Right lung (tissue), 10 donors: ENCODE measurements at places on chromosomes 16 and 17. TPM values are rescaled to one million over a fixed set of nuclear protein-coding genes. Genes with fewer than 3 reads are reported as not detected.

CFAP97D1 gene
- polyA plus RNA-seq = 0.05 TPM

- no peak for DNase-seq
Measured at GRCh38 chr17:10266296-10266876, 68.0 kb upstream of the GAS7 start.

ATXN1L gene
- polyA plus RNA-seq = 28.4 TPM

MAF gene
- 79.3 TPM for polyA plus RNA-seq

- no peak for DNase-seq
Measured at GRCh38 chr17:76382351-76382802, 2.0 kb upstream of the SPHK1 start.

GRCh38 chr16:14020141-14020540, 51.0 kb upstream of the MRTFB start:
- DNase-seq = no peak

GRCh38 chr16:13926464-13926863, 6.5 kb downstream of the ERCC4 start:
- no peak for DNase-seq

- no peak for DNase-seq
Measured at GRCh38 chr16:49050607-49051006, 231.0 kb downstream of the CBLN1 start.

DNA sequence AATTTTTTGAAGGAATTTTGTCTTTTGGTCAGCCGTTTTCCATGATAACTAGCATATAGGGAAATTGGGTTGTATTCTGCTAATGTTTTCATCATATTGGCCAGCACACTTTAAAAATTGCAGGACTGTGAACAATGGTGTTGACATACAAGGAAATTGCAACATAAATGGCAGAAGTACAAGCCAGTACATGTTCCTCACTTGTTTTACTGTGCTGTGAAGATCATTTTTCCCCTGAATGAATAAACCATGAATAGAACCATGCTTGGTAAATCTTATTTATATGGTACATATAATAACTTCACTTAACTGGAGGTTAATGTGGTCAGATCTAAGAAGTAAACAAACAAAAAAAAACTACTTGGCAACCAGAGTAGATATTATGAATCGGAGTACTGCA, 22.8 kb downstream of the OMG start:
- peak; percentile 46 for DNase-seq

CCDC200 gene
- polyA plus RNA-seq = 16.0 TPM

DNA sequence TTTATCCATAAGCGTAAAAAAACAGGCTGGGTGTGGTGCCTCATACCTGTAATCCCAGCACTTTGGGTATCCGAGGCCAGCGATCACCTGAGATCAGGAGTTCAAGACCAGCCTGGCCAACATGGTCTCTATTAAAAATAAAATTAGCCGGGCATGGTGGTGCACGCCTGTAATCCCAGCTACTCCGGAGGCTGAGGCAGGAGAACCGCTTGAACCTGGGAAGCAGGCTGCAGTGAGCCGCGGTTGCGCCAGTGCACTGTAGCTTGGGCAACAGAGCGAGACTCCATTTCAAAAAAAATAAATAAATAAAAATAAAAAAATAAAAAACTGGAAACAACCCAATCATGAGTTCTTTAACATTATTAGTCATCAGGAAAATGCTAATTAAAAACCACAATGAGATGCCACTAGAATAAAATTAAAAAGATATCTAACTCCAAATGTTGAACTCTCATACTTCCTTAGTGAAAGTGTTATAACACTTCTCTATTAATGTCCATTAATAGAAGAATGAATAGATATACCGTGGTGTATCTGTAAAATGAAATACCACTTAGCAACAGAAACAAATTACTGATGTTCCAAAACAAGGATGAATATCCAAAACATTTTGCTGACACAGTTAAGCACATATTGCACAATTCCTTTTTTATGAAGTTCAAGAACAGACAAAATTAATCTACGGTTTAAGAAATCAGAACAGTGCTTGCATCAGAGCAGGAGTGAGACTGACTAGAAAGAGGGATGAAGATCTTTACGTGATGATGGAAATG, 13.1 kb downstream of the MPHOSPH6 start:
- DNase-seq = peak; percentile 27

DNA sequence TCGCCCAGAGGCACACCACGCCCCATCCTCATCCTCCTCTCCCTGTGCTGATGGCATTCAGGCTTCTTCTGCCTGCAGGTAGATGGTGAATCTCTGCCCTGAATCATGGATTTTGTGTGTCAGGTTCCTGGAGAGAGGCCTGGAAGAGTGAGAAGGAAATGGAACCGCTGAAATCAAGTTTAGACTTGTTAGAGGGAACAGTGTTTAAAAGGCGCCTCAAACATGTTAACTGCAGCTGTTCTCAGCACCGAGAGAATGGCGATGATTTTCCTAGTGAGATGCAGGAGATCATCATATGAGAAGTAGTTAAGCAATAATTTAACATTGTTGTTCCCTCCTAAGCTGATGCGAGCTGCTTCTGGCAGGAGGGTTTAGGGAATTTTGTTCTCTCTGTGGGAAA, 744.4 kb upstream of the EEF2KMT start:
- no peak for DNase-seq

DNA sequence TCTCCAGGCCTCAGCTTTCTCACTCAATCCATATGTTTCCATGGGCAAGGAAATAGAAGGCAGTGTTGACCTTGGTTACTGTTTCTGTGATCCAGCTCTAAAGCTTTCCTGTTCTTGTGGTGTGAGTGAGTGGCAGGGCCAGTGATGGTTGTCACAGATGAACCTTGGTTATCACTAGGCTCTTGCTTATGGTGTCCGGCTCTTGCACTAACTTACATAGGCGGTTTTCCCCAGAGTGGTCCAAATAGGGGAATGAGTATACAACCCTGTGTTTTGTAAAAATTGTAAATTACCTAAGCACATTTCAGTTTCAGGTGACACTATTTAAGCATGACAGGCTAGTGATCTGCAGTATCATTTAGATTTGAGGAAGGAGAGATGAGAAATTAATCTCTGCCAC, 6.8 kb downstream of the MFSD11 start:
- no peak for DNase-seq

DNA sequence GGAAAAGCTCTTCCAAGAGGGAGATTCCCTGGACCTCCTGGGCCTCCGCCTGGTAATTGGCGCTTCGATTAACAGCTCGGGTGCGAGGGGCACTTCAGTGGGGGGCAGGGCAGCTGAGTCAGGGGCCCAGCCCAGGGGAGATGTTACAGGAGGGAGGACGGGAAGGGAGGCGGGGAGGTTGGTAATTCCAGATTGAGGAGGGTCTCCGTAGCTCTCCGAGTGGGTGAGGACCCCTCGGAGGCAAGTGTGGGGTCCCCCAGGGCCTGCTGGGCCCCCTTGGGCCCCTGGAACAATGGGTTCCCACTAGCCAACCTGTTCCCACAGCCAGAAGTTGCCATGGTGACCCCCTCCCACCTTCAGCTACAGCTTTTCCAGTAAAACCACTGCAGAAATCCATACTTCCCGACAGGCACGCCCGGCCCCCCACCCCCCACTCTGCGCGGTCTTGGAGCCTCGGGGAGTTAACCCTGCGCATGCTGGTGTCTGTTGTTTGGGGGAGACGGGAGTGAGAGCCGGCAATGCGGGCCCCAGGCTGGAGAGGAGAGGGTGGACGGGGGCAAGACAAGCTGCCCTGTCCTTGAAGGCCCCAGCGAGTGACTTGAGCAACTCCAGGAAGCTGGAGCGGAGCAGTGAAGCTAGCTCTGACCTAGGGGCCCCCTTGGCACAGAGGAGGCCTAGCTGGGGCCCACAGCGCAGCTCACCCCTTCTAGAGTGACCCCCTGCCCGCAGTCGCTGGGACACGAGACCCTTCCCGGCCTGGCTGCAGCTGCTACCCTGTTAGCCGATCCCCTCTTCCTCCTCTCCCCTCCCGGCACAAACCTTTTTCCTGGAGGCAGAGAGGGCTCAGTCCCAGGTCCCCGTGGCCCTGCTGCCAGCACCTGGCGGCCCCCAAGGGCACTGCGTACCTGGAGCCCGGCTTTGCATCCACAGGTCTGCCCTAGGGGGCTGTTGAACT, 37.8 kb downstream of the TMEM235 start:
- no peak for DNase-seq

DNA sequence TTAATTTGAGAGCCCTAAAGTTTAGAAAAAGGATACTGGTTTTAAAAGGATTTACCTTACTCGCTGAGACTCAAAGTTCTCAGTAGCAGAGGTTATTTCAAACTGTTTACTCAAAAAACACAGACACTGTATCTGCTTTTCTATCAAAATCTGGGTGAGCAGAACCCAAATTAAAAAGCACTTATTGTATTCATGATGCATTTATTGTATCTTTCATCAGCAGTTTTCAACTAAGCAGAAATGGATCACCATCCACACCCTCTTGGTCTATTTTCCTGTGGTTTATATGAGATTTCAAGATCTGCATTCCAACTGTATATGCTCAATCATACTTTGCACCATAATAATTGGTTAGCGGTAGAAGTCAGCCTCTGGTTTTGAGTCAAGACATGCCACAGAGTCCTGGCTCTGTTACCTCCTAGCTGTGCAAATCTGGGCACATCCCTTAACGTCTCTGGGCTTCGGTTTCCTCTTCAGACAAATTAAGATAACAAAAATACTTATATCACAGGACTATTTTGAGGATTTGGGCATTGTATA, 109.5 kb downstream of the ASIC2 start:
- DNase-seq = no peak

DNA sequence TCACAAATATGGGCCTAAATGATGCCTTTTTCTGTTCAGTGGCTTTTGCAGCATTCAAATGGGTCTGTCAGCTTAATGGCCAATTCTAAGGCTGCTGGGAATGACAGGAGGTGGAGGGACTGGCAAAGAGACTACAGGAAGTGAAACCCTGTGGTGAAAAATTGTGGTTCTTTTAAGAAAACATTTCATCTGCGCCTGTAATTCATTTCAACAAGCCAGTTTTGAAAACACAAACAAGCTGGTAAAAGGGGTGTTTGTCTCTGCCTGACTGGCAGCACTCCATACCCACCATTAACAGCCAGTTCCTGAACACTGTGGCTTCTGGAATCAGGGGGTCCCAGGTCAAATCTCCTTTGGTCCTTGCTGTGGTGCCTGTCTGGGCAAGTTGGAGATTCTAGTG, 3.6 kb upstream of the KDM8 start:
- DNase-seq = no peak

GRCh38 chr16:57617604-57618111, 10.8 kb upstream of the ADGRG1 start:
- no peak for DNase-seq

DNA sequence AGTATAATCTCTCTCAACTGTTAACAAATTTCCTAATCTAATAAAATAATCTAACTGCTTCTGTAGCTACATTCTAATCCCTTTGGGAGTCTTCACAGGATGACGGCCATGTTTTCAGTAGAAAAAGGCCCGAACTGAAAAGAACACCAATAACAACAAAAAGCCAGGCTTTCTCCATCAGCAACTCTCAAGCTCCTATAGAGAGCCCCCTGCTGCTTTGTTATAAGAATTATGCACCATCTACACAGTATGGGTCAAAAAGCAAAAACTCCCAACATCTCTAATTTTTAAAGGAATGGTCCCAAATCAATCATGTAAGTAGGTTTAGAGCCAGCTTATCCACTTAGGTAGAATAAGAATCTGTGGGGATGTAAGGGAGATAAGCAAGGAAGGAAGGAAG, 163.6 kb upstream of the C17orf78 start:
- no peak for DNase-seq
